ENCODE measurements at places on chromosomes 11 and 22.

DNA sequence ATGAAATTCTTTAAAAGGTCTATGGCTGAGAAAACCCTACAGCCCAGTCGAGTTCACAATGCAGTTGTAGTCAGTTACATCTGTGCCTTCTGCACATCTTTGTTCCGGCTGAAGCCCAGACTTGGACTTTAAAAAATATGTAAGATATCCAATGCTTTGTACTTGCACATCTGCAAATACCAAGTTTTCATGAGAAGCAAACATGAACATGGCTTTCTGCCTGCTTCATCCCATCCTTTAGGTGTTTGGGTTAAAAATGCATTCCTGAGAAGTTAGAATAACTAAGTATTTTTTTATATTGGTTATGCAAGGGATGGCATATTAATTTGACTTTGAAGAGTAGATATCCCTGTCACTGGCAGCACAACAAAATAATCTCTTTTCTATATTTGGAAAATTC is 528.4 kb downstream of the METTL15 start:
- H3K4me1 ChIP-seq = no peaks in the 10 kb centered on the region
- H3K4me3 ChIP-seq = no peak overlapping the region
- no peaks in the 10 kb centered on the region for H3K36me3 ChIP-seq
- H3K27ac ChIP-seq = no peak overlapping the region

GRCh38 chr11:8870411-8871170 is 40.4 kb upstream of the AKIP1 start:
- no peaks in the 10 kb centered on the region for H3K27me3 ChIP-seq
- no peaks in the 10 kb centered on the region for H3K36me3 ChIP-seq
- peak; percentile 65 for DNase-seq
- H3K4me1 ChIP-seq = peaks cover 9% of the 10 kb centered on the region

GRCh38 chr11:67468056-67468455 is 995 bp downstream of the TMEM134 start:
- peaks cover 55% of the 10 kb centered on the region for H3K36me3 ChIP-seq
- H3K27ac ChIP-seq = peak overlapping the region; percentile 64
- peaks cover 10% of the 10 kb centered on the region for H3K27me3 ChIP-seq
- H3K4me1 ChIP-seq = peaks cover 43% of the 10 kb centered on the region
- H3K4me3 ChIP-seq = peak overlapping the region; percentile 85

GRCh38 chr22:48098243-48098920 is 1335.9 kb downstream of the TBC1D22A start:
- H3K4me3 ChIP-seq = no peak overlapping the region
- no peaks in the 10 kb centered on the region for H3K36me3 ChIP-seq
- H3K27ac ChIP-seq = no peak overlapping the region
- DNase-seq = no peak
- H3K4me1 ChIP-seq = no peaks in the 10 kb centered on the region
